ENCODE measurements at places on chromosomes 13 and 19. TPM values are rescaled to one million over a fixed set of nuclear protein-coding genes. Genes with fewer than 3 reads are reported as not detected.

The C19orf12 gene
- total RNA-seq = 45.6 TPM

The SERTAD3 gene
- total RNA-seq = 38.0 TPM

The GPC5 gene
- 2.6 TPM for total RNA-seq

The GSK3A gene
- total RNA-seq = 36.2 TPM

The ZNF560 gene
- not detected for total RNA-seq

The OR7G3 gene
- not detected for total RNA-seq

The TEX101 gene
- total RNA-seq = not detected

The MYO1F gene
- 23.2 TPM for total RNA-seq

The U2AF1L4 gene
- 19.6 TPM for total RNA-seq

The PGLYRP2 gene
- not detected for total RNA-seq

The IL17D gene
- 3.0 TPM for total RNA-seq

The CACNG7 gene
- total RNA-seq = not detected

The TSHZ3 gene
- total RNA-seq = 3.9 TPM

The ZNF772 gene
- total RNA-seq = 19.7 TPM

The ZNF699 gene
- 5.8 TPM for total RNA-seq

The ABCC4 gene
- total RNA-seq = 3.5 TPM

The ADM5 gene
- 0.28 TPM for total RNA-seq

The NHLRC3 gene
- 12.6 TPM for total RNA-seq

The FAM216B gene
- total RNA-seq = 16.4 TPM

The C13orf42 gene
- total RNA-seq = not detected

The CEACAM7 gene
- not detected for total RNA-seq

The PEG3 gene
- 16.1 TPM for total RNA-seq

The FBXO27 gene
- total RNA-seq = 19.5 TPM

The IGFL4 gene
- not detected for total RNA-seq

The GPR180 gene
- 4.1 TPM for total RNA-seq

The ZNF627 gene
- 6.4 TPM for total RNA-seq

The KCTD15 gene
- total RNA-seq = 10.9 TPM

The IQCN gene
- total RNA-seq = 1.2 TPM

The PRDX2 gene
- total RNA-seq = 650 TPM

The CGB1 gene
- total RNA-seq = not detected

The UBXN6 gene
- total RNA-seq = 101 TPM

The ZNF616 gene
- total RNA-seq = 5.7 TPM

The ZNF525 gene
- total RNA-seq = 5.4 TPM

The PRKCSH gene
- total RNA-seq = 142 TPM

The ZNF177 gene
- 2.3 TPM for total RNA-seq

The SSC5D gene
- total RNA-seq = 10.2 TPM

Data from right cardiac atrium (tissue), 5 donors.